T-helper 9 cell (primary cell): ENCODE measurements at places on chromosomes 13 and 19.

- DNase-seq, result no peak
These were observed 87.9 kb downstream of the URI1 start for GRCh38 chr19:30029721-30030510.

DNA sequence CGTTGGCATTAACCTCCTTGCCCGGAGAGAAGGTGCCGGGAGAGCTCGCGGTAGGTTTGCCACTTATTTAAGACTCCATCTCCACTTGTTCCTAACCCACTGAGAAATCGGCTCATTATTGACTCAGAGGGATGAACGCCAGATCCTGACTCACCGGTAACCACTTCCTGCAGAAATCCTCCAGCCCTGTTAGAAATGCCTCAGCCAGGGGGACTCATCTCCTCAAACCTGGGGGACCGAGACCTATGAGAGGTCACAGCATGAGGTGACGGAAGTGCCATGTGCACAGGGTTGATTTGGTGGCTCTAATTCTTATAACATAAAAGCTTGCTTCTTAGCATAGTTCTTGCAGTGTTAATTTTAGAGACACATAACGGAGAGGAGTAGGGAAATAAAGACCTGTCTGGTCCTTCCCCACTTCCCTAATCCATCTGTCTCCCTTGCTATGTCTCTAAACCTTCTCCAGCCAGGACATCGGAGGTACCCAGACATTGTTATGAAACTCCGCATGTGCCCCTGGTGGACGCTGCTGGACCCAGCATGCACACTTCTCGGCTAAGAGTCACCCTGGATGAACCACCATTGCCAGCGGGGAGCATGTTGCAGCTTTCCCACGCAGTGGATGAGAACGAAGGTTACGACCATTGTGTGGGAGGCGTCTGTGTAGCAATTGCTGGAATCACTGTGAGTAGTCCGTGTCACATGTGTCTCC, 158.9 kb downstream of the EFNB2 start:
- no peak for DNase-seq

DNA sequence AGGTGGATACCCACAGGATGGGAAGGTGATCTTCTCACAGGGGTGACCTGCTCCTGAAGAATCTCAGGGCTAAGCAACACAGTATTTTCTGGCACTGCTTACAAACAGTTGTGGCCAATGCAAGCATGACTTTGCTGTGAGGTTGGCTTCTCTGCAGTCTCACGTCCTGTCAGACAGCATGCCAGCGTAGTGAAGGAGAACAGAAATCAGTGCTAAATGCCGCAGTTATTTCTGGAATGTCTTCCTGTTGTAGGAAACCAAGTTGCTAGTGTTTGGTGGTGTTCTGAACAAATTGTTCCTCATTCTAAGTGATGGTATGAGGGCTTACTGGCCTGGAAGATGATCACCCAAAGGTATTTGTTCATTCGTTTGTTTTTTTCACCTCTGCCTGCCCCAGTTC, 320.1 kb downstream of the MTUS2 start:
- DNase-seq, result no peak

DNA sequence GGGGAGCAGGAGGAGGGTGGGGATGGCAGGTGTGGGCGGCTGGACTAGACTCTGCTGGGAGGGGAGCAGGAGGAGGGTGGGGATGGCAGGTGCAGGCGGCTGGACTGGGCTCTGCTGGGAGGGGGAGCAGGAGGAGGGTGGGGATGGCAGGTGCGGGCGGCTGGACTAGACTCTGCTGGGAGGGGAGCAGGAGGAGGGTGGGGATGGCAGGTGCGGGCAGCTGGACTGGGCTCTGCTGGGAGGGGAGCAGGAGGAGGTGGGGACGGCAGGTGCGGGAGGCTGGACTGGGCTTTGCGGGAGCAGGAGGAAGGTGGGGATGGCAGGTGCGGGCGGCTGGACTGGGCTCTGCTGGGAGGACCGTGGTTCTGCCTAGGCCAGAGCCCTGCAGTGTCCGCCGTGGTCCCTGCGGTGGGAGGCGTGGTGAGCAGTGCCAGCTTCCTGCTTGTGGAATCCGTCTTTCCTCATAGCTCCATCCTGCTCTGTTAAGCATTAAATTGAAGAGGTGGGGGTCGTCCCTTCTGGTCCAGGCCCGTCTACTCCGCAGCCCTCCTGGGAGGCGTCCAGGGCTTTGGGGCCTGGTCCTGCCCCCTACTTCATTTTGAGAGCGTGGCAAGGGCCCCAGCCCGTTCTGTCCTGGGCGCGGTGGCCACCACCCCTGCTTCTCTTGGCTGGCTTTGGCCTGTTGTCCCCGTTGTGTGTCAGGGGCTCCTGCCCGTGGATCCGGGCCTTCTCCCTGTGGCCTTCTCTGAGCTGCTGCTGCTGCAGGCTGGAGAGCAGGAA, 4.7 kb downstream of the SPPL2B start:
- DNase-seq, result no peak

GRCh38 chr13:40145139-40145538, 489.7 kb downstream of the COG6 start:
- DNase-seq, result no peak

DNA sequence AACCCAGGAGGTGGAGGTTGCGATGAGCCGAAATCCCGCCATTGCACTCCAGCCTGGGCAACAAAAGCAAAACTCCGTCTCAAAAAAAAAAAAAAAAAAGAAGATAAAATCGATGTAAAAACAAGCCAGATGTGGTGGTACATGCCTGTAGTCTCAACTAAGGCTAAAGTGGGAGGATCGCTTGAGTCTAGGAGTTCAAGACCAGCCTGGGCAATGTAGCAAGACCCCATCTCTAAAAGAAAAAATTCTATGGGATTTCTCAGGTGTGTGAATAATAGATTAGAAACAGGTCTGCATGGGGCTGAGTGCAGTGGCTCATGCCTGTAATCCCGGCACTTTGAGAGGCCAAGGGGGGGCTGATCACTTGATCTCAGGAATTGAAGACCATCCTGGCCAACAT, 11.1 kb downstream of the PGPEP1 start:
- DNase-seq, result no peak
